ENCODE measurements at places on chromosomes 12 and 14. TPM values are rescaled to one million over a fixed set of nuclear protein-coding genes. Genes with fewer than 3 reads are reported as not detected.
A peak's percentile ranks its signal among the peaks of the same experiment; 100 is the strongest.

- DNase-seq = no peak
- no peak overlapping the region for H3K4me3 ChIP-seq
- H3K36me3 ChIP-seq = peaks cover 65% of the 10 kb centered on the region
- H3K27ac ChIP-seq = peak overlapping the region; percentile 28
These were observed 30.1 kb downstream of the TCHP start for GRCh38 chr12:109930028-109930800.

The ARMH4 gene
- 2.1 TPM for total RNA-seq

The PKP2 gene
- total RNA-seq = 3.0 TPM

The PMCH gene
- total RNA-seq = not detected

The GCH1 gene
- total RNA-seq = 12.7 TPM

The SERPINA10 gene
- total RNA-seq = not detected

The ABCB9 gene
- total RNA-seq = 2.9 TPM

The GALNT4 gene
- 9.6 TPM for total RNA-seq

The VDR gene
- 24.3 TPM for total RNA-seq

GRCh38 chr12:93616584-93617101 lies 44.2 kb downstream of the SOCS2 start:
- no peaks in the 10 kb centered on the region for H3K27me3 ChIP-seq
- no peak overlapping the region for H3K4me3 ChIP-seq
- H3K27ac ChIP-seq = no peak overlapping the region
- no peaks in the 10 kb centered on the region for H3K4me1 ChIP-seq
- H3K36me3 ChIP-seq = no peaks in the 10 kb centered on the region

- peaks cover 41% of the 10 kb centered on the region for H3K4me1 ChIP-seq
- H3K27me3 ChIP-seq = no peaks in the 10 kb centered on the region
- no peak for DNase-seq
These were observed 95.8 kb downstream of the EPS8 start for GRCh38 chr12:15693228-15693911.

GRCh38 chr12:93944911-93945310 lies 203.5 kb upstream of the PLXNC1 start:
- no peaks in the 10 kb centered on the region for H3K27me3 ChIP-seq
- no peak overlapping the region for H3K4me3 ChIP-seq
- no peak for DNase-seq
- no peaks in the 10 kb centered on the region for H3K36me3 ChIP-seq

The AGAP2 gene
- total RNA-seq = 5.7 TPM

DNA sequence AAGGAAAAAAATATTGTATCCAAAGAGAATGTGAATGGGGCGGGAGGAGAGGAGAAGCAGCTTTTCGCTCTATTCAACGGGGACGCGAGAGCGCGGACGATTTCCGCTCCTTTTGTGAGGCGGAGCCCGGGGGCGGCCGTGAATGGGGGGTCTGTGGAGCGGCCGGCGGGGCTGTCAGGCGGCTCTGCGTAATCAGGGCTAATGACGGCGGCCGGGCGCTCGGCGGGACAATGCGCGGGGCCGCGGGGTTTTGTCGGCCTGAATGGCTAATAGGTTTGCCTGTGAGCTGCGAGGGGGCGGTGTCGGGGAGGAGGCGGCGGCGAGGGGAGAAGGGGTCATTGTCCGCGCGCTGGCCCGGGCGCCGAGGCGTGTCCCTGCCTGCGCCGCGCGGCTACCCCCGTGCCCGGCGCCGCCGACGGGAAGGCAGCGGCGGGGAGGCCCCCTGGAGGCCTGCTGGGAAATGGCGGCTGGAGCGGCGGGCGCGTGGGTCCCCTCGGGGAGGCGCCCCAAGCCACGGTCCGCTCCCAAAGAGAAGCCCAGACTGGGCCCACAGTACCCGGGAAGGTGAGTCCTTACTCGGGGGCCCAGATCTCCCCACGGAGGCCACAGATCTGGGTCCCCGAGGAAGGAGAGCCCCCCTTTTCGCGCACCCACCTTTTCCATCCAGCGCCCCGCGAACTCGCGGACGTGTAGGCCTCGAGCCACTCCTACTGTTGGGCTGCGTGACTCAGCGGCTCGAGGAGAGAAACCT lies 6.0 kb downstream of the SIX6 start:
- H3K36me3 ChIP-seq = no peaks in the 10 kb centered on the region
- peaks cover 78% of the 10 kb centered on the region for H3K27me3 ChIP-seq
- H3K4me1 ChIP-seq = peaks cover 22% of the 10 kb centered on the region
- DNase-seq = no peak
- H3K27ac ChIP-seq = no peak overlapping the region

DNA sequence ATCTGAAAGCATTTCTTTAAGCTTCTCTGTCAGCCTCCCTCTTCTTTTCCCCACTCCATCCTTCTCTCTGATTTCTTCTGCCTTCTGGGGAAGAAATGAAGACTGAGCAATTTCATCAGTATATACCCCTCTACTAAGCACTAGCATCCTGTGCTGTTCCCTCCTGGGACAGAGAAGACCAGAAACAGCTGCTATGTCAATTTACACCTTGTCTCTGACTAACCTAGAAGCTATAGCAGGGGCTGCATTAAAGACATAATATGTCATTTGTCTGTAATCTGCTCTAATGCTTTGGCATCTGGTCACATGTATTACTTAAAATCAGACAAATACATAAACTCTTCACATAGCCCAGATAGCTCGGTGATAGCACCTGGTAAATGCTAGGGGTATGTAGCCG lies 296.9 kb downstream of the PAWR start:
- no peaks in the 10 kb centered on the region for H3K4me1 ChIP-seq
- no peak overlapping the region for H3K4me3 ChIP-seq
- no peaks in the 10 kb centered on the region for H3K36me3 ChIP-seq
- no peak overlapping the region for H3K27ac ChIP-seq
- no peak for DNase-seq

DNA sequence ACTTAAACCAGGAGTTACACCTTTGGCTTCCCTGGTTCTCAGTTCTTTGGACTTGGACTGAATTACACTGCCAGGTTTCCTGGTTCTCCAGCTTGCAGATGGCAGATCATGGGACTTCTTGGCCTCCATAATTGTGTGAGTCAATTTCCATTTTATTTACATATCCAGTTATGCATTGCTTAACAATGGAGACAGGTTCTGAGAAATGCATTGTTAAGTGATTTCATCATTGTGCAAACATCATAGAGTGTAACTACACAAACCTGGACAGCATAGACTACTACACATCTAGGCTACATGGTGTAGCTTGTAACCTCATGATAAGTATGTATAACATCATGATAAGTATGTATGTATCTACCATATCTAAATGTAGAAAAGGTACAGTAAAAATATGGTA lies 276.1 kb upstream of the BTG1 start:
- DNase-seq = no peak
- no peaks in the 10 kb centered on the region for H3K36me3 ChIP-seq
- no peak overlapping the region for H3K27ac ChIP-seq
- H3K27me3 ChIP-seq = no peaks in the 10 kb centered on the region

The NABP2 gene
- total RNA-seq = 20.9 TPM

The GLT1D1 gene
- 5.3 TPM for total RNA-seq

DNA sequence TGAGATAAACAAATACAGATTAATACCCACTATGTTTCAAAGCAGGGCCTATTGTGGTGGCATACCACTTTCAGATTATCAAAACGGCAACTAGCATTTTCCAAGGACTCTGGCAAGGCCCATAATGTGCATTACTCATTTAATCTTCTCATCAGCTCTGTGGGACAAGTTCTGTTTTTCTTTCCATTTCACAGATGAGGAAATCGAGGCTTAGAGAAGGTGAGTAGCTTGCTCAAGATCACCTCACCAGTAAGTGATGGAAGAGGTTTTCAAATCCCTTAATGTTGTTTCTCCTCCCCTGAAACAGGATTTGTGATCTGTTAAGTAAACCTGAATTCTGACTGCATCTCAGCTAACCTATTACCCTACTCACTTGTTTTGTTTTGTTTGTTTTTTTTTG lies 3.9 kb upstream of the PYGL start:
- no peak overlapping the region for H3K4me3 ChIP-seq
- no peak for DNase-seq
- H3K27ac ChIP-seq = no peak overlapping the region
- no peaks in the 10 kb centered on the region for H3K27me3 ChIP-seq
- H3K4me1 ChIP-seq = no peaks in the 10 kb centered on the region

GRCh38 chr12:1324910-1325309 lies 269.5 kb downstream of the FBXL14 start:
- H3K27me3 ChIP-seq = no peaks in the 10 kb centered on the region
- no peaks in the 10 kb centered on the region for H3K36me3 ChIP-seq
- no peak overlapping the region for H3K27ac ChIP-seq
- H3K4me3 ChIP-seq = no peak overlapping the region

The SMCO3 gene
- total RNA-seq = 0.68 TPM

DNA sequence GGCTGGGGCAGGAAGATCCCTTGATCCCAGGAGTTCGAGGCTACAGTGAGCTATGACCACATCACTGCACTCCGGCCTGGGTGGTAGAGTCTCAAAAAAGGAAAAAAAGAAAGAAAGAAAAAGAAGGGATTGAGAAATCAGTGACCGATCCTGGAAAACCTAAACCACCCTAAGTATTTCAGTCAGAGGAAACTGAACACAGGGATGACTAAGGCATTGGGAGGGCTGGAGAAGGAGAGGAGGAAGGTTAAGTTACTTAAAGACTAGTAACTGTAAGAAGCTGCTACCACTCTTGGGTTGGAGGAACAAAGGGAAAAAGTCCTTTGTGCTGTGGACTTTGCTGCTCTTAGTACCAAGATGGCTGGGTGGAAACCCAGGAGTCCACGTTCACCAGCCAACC lies 10.6 kb downstream of the HHIPL1 start:
- peaks cover 28% of the 10 kb centered on the region for H3K27me3 ChIP-seq
- no peak overlapping the region for H3K27ac ChIP-seq
- peaks cover 5% of the 10 kb centered on the region for H3K4me1 ChIP-seq

DNA sequence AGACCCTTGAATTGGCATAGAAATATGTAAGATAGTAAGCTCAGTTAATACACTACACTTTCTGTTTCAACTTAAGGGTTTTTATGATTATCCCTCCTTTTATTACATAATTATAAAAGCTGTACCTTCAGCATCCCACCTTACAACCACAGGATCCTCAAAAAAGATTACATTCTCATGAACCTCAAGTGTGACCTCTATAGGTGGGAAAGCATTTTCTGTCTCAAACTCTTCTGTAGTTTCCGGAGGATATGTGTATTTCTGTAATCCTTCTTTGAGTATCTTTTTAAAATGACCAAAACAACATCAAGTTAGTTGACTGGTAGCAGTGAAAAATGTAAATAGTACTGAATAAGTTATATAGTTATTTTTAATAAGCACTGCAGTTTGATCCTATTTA lies 75.9 kb downstream of the DNAI7 start:
- no peak overlapping the region for H3K27ac ChIP-seq
- H3K4me3 ChIP-seq = no peak overlapping the region
- H3K27me3 ChIP-seq = no peaks in the 10 kb centered on the region
- no peaks in the 10 kb centered on the region for H3K4me1 ChIP-seq

The TMEM116 gene
- 21.1 TPM for total RNA-seq

GRCh38 chr14:89185919-89186855 lies 230.8 kb downstream of the FOXN3 start:
- no peak overlapping the region for H3K27ac ChIP-seq
- H3K27me3 ChIP-seq = no peaks in the 10 kb centered on the region
- DNase-seq = no peak
- peaks cover 9% of the 10 kb centered on the region for H3K36me3 ChIP-seq

The GMFB gene
- 41.4 TPM for total RNA-seq

GRCh38 chr12:122013791-122014590 lies 7.7 kb upstream of the BCL7A start:
- H3K36me3 ChIP-seq = no peaks in the 10 kb centered on the region
- H3K27me3 ChIP-seq = peaks cover 4% of the 10 kb centered on the region
- H3K4me1 ChIP-seq = no peaks in the 10 kb centered on the region
- no peak overlapping the region for H3K27ac ChIP-seq

The KRT73 gene
- not detected for total RNA-seq

The LMNTD1 gene
- total RNA-seq = 2.6 TPM

DNA sequence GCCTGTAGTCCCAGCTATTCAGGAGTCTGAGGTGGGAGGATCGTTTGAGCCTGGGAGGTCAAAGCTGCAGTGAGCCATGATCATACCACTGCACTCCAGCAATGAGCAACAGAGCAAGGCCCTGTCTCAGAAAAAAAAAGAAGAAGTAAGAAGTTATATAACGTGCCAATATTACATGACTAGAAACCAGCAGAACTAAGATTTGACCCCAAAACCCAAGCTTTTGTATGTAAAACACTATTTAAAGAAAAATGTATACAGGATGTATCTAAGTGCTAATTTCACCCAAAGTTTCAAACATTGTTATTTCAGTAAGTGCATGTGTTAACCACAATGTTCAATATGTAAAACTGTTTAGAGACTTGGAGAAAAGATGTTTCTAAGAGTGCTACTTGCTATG lies 94.7 kb downstream of the SLC5A8 start:
- no peak overlapping the region for H3K4me3 ChIP-seq
- no peak overlapping the region for H3K27ac ChIP-seq
- H3K27me3 ChIP-seq = no peaks in the 10 kb centered on the region
- H3K36me3 ChIP-seq = no peaks in the 10 kb centered on the region

GRCh38 chr12:110179291-110179690 lies 55.1 kb downstream of the IFT81 start:
- H3K4me3 ChIP-seq = no peak overlapping the region
- no peak for DNase-seq
- H3K4me1 ChIP-seq = no peaks in the 10 kb centered on the region
- no peak overlapping the region for H3K27ac ChIP-seq

The DPPA3 gene
- not detected for total RNA-seq

The SMOC1 gene
- 1.1 TPM for total RNA-seq

- peaks cover 27% of the 10 kb centered on the region for H3K4me1 ChIP-seq
- DNase-seq = no peak
- peak overlapping the region; percentile 88 for H3K4me3 ChIP-seq
These were observed 1.1 kb downstream of the NOC4L start for GRCh38 chr12:132145334-132145733.

The NUBPL gene
- 8.6 TPM for total RNA-seq

DNA sequence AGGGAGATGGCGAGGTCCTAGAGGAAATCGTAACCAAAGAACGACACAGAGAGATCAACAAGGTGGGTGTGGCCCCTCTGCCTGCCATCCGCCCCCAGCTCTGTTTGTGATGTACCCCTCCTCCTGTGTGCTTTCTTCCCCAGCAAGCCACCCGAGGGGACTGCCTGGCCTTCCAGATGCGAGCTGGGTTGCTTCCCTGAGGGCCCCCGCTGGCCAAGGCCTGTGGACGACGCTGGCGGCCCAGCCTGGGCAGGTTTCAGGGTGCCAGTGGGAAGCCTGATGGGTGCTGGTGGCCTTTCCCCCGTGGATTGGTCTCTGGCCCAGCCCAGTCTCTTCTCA lies 2.0 kb downstream of the ARL6IP4 start:
- H3K4me1 ChIP-seq = peaks cover 70% of the 10 kb centered on the region
- no peak for DNase-seq
- H3K36me3 ChIP-seq = peaks cover 37% of the 10 kb centered on the region

The DBX2 gene
- 0.12 TPM for total RNA-seq

DNA sequence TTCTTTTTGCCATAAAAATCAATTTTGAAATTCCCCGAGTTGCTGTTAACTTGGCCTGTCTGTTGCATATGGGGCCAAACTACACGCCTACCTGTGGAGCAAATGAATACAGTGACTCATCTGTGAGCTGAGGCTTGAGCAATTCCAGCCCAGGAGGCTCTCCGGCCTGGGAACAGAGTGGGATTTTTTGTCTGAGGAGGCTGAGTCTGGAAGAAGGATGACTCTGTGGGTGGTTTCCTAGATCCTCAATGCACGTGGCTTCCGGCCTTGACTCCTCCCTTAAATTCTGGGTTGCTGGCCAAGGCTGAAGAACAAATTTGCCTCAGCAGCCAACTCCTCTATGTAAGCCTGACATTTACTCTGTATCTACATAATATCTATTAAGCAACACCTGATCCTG lies 124.1 kb downstream of the SSPN start:
- H3K4me1 ChIP-seq = no peaks in the 10 kb centered on the region
- no peaks in the 10 kb centered on the region for H3K27me3 ChIP-seq
- no peaks in the 10 kb centered on the region for H3K36me3 ChIP-seq
- peak; percentile 46 for DNase-seq
- H3K4me3 ChIP-seq = no peak overlapping the region

The BHLHE41 gene
- 125 TPM for total RNA-seq

The GPD1 gene
- 67.0 TPM for total RNA-seq

GRCh38 chr12:54974279-54974678 lies 10.3 kb downstream of the TESPA1 start:
- H3K4me3 ChIP-seq = no peak overlapping the region
- H3K36me3 ChIP-seq = no peaks in the 10 kb centered on the region
- no peaks in the 10 kb centered on the region for H3K27me3 ChIP-seq

Data from lower lobe of right lung (tissue), 2 donors.